ENCODE measurements at places on chromosomes 11 and 22.

- DNase-seq = no peak
These were observed 506.1 kb downstream of the MIAT start for GRCh38 chr22:27163162-27164137.

GRCh38 chr11:73415854-73416615 lies 39.8 kb downstream of the RELT start:
- no peak for DNase-seq

DNA sequence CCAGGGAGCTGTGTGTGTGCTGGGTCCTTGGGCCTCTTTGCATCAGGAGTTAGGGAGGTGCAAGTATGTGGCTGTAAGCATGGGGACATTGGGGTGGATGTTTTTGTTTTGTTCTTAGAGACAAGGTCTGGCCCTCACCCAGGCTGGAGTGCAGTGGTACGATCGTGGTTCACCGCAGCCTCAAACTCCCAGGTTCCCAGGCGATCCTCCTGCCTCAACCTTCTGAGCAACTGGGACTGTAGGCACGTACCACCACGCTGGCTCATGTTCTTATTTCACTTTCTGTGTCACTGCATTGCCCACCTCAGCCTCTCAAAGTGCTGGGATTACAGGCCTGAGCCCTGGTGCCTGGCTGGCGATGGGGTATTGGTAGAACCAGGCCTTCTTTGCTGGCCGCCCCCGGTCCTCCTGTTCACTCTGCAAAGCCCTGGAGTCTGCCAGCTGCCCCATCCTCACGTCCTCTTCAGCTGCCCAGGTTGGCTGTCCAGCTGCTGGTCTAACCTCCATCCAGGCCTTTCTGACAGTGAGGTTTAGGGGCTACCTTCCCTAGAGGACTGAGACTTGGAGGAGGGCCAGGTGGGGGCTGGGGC lies 851 bp upstream of the GRAMD4 start:
- DNase-seq = no peak

- no peak for DNase-seq
These were observed 87.2 kb downstream of the CWF19L2 start for GRCh38 chr11:107370390-107370789.

DNA sequence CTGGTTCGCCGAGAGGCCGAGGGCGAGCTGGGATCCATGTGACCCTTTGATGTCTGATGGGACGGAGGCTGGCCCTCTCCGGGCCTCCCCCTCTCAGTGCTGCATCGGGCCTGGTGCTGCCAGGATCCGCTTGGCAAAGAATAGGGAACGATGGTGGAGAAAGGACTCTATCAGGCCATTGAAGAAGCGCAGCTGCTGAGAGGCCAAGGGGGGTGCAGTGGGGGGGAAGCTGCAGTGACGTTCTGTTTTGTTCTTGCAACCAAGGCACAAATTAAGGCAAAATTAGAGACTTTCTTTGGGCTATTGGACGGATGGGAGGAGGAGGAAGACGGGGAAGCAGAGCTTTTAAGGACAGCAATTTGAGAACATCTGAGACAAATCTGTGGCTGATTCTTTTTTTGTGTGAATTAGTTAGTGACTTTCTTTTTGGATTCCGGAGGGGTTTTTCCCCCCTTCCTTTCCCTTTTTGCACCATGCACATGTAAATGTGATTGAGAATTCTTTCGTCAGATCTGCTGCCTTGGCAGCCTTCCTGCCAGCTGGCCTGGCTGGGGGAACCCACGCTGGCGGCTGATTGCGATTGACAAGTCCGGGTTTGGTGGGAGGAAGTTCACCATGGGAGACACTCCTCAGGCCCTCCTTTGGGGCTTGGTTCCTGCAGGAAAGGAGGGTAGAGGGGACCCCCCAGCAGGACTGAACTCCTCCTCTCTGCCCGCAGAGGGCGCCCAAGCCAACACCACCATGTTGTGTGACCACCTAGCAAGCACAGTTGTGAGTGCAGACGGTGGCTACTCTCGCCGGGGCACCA lies 214.6 kb downstream of the NTM start:
- no peak for DNase-seq

DNA sequence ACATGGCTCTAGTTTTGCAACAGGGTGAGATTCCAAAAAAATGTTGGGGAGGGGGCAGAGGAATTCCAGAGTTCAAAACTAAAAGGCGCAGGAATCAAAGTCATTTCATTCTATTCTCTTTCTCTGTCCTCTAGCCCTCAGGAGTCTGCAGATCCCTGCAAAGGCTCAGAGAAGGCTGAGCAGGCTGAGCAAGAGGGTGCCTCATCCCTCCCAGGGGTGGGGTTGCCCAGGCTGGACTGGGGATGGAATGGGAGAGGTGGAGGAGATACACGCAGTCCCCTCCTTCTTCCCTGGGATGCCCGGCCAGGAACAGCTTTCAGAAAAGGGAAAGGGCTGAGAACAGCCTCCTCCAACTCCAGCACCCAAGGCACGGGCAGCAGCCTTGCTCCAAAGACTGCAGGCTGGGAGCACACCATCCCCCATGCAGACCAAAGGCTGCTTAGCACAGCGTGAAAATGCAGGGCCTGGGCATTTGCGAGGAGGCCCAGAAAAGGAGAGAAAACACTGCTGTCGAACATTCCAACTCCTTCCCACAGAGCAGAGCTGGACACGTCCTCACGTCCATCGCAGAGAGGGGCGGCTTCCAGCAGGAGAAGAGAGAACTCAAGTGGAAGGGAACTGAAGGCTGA lies 51.8 kb downstream of the MN1 start:
- DNase-seq = no peak

DNA sequence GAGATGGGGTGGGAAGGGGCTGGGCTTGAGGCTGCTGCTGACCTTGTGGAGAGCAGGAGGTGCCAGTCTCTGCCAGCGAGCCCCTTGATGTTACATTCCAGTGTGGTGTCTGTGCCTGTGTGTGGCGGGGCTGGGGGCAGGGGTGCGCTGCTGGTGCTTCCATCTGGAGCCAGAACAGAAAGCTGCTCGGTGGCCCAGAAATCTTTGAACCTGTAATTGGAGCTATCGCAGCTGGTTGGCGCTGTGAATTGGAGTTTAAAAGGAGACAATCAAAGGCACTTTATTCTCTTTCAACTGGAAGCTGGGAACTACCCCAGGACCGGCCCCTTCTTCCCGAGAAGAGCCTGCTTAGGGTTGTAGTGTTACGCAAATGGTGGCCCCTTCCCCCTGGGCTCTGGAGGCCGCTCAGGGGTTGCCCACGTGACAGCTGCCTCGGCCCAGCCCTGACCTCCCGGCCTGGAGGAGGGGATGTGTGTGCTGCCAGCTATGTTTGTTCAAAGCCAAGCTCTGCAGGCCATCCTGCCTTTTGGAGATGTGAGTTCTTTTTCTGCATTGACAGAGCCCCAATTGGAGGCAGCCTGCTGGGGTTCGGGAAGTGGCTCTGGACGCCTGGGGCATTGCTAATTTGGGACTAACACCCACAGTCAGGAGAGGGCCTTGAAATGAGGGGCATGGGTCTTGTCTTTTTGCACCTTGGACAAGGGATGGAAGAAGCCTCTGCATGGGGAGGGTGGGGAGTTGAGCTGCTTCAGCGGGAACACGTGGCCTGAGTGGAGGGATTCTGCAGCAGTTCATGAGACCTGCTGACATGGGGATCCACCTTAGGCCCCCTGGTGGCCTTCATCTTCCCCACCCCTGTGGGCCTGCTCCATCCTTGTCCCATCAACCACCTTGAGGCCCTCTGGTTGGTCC lies 14.0 kb upstream of the ARSA start:
- DNase-seq = no peak

- no peak for DNase-seq
These were observed 506.1 kb downstream of the BRD1 start for GRCh38 chr22:49321477-49322055.

- DNase-seq = no peak
These were observed 24.9 kb upstream of the SHISAL1 start for GRCh38 chr22:44337678-44338004.

DNA sequence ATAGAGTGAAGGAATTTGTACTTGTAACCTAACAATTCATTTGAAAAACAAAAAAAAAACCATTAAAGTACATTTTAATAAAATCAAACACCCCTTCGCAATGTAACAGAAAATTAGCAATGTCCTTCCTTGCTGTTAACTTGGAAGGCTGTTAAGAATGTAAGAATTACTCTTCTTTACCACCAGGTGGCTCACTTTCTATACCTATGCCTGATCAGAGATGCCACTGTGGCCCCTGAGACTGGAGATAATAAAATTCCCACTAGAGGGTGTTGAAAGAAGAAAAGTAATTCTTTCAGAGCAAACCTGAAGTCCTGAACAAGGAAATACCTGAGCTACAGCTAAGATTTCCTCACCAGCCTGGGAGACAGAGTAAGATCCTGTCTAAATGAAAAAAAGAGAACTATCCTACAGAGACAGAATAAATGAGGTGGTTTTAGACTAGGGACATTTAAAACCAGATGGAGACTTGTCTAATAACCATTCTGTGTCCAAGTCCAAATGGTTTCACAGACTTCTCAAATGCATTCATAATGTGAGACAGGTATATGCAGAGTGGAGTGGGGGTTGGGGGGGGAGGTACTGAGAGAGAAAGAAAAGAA lies 1089.3 kb downstream of the FAM181B start:
- peak; percentile 18 for DNase-seq

- DNase-seq = no peak
These were observed 23.6 kb downstream of the LRRC74B start for GRCh38 chr22:21069375-21069774.

- DNase-seq = no peak
These were observed 27.2 kb downstream of the PARVG start for GRCh38 chr22:44207981-44208317.

GRCh38 chr11:86760577-86760976 lies 39.8 kb upstream of the PRSS23 start:
- no peak for DNase-seq

DNA sequence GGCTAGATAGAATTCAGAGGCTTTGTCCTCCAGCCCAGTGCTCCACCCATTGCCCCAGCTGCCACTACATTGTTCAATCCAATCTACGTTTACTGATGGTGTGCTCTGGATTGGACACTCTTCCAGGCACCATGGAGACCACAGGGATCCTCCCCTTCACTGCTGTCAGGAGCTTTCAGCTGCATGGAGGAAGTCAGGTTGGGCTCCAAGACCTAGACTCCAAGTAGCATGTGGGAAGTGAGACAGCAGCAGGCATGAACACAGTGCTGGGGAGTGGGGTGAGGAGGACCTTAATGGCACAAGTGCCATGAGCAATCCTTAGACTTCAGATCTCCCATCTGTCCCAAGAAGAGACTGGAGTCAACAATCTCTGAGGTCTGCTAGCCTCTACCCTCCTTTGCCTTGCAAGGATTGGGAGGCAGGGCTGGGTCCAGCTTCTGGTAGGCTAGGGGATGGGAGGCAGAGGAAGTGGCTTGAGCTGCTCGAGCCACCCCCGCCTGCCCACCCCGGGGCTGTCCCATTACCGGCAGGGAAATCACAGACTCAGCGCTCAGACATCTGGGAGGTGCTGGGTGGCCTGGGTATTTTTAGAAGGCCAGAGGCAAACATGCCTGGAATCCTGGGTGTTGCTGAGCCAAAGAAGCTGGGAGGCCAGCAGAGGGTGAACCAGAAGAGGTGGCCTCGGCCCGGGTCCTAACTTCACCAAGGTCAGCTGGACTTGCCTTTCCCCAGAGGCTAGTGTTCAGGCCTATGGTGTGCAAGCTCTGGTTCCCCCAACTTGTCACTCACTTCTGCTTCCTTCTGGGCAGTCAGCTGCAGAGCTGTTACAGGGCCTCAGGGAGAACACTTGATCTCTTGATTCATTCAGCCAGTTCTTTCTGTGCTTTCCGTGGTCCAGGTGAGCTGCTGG lies 15.2 kb upstream of the FCHSD2 start:
- DNase-seq = no peak

DNA sequence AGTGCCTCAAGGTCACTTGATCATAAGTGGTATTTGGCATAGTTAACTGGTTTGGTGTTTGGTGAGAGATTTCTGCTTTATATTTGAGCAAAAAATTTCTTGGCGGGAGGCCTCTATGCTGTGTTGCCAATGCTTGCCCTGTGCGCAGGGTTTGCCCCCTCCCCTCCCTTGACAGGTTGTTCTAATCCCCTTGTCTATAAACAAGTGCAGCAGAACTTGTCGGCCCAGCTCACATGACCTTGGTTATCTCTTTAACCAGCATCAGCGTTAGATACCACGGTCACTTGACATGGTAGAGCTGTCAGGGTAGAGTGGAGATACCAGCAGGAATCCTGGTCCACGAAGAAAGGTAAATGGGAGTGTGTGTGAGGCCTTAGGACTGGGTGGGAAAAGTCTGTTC lies 35.6 kb downstream of the MARK2 start:
- no peak for DNase-seq

GRCh38 chr11:35029979-35030682 lies 108.8 kb upstream of the CD44 start:
- no peak for DNase-seq

DNA sequence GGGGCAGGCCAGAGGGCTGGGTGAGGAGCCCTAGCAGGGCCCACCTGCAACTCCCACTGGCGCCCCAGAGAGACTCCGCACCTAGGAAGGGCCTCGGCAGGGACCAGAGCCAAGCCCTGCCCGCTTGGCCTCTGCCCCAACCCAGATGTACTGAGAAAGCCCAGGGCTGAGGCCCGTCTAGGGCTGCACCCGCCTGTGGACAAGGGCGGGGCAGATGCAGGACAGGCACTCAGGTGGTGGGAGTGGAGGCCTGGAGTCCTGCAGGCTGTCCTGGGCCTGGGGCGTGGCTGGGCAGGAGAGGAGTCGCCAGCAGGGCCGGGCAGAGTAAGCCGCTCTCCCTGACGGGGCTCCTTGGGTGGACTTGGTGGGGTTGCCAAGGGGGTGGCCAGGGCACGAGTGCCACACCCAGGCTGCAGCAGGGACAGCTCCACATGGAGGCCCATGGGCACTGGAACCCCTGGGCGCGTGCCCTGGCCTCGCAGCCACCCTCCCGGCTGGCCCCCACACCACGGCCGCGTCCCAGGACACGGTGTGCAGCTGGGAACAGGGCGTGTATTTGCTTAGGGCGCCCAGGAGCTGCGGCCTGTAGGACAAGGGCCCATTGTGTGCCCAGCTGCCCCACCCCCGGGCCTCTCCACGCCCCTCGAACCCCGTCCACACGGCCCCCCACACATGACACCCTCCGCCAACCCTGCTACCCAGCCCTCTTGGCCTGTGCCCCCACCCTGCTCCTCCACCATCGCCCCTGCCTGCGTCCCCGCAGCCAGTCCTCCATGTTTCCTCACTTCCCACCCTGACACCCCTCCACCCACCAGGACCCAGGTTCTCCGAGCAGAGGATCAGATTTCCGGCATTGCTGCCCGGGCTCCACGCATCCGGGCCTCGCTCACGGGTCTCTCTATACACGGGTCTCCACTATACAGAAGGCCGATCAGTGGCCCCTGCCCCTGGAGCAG lies 11.3 kb upstream of the PIM3 start:
- no peak for DNase-seq

GRCh38 chr11:102564110-102564509 lies 33.6 kb upstream of the MMP7 start:
- DNase-seq = no peak

Measured in NCI-H1436 (cell line).